Smooth muscle cell of bladder (primary cell): ENCODE measurements at places on chromosomes 6 and 20. TPM values are rescaled to one million over a fixed set of nuclear protein-coding genes. Genes with fewer than 3 reads are reported as not detected.

Gene UTRN
- 75.4 and 116 TPM in 2 replicates for total RNA-seq

Gene REM1
- total RNA-seq = 0.09 TPM in 1 of 2 replicates, not detected in the other

Gene PARD6B
- 0.37 and 1.00 TPM in 2 replicates for total RNA-seq

Gene GPR6
- total RNA-seq = not detected in 2 replicates

Gene ZBP1
- total RNA-seq = under 0.01 TPM in 1 of 2 replicates, not detected in the other

Gene IBTK
- 62.8 and 69.1 TPM in 2 replicates for total RNA-seq

Gene ENPP3
- 0.14 and 0.37 TPM in 2 replicates for total RNA-seq

Gene SENP6
- total RNA-seq = 54.0 and 59.0 TPM in 2 replicates
